ENCODE measurements at places on chromosomes 6 and 20.

DNA sequence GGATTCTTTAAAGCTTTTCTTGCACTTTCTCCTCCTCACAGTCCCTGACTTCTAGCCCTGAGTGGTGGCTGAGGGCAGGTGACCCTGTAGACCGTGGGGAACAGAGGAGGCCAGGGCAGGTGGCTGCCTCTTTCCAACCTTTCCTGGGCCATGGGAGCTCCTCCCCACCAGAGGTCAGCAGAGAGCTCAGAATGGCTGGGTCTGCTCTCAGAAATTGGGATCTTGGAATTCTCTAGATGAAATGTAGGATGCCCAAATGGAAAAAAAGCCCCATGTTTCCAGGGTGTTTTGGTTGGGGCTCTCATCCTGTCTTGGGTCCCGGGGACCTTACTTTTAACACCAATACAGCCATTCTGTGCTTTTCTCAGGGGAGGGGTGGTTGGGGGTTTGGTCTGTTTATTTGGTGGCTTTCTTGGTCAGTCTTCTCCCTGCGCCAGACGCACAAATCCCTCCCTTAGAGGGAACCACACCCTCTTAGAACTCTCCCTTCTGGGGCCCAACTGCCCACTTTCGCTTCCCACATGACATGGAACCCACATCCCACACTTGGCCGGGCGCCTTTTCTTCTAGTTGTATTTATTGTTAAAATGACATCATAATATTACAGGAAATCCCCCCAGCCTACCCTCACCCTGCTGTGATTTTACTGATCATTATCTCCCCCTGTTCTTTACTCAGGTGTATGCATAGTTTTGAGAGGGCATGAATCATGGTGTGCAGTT is 17.9 kb downstream of the GNAS start:
- no peak for DNase-seq

GRCh38 chr6:36414481-36414880 is 27.0 kb upstream of the ETV7 start:
- no peak for DNase-seq

DNA sequence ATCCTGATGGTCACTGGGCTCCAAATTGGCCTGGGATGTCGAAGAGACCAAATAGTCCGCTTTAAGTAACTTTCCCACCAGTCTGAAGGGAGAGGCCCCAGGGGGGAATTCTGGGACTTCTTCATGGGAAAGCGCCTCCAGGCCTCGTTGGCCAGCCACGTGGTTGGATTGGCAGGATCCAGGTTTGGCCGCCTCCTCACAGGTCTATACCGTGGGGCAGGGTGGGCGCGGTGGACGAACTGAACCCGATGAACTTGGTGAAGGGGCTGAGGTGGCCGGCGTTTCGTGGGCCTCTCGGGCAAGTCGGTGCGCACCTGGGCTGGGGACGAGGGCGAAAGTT is 297 bp downstream of the POM121L2 start:
- no peak for DNase-seq

GRCh38 chr20:20839771-20840170 is 127.3 kb upstream of the RALGAPA2 start:
- DNase-seq: no peak

- DNase-seq: no peak
Measured at GRCh38 chr6:84304881-84305280, 77.4 kb upstream of the CEP162 start.

Measured in AG09309 (cell line).